ENCODE measurements at places on chromosomes 3 and 15.
A peak's percentile ranks its signal among the peaks of the same experiment; 100 is the strongest.

- DNase-seq = no peak
These were observed 37.0 kb downstream of the ETFA start for GRCh38 chr15:76274226-76274625.

DNA sequence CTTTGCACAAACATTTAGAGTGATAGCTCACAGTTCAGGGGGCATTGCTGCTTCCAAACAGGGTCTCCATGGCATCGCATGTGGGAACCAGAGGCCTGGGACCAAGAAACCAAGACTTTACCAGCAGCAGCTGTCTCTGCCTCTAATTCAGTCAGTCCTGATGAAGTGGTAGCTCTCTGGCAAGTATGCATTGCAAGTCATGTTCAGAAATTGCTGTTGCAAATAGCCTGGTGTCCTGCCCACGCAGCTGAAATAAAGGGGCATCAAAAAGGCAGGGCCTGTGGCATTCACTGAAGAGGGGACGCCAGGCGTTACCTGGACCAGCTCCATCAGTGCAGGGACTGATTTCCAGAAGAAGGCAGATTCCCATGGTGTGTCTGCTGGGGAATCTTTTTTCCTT lies 121.3 kb downstream of the CD47 start:
- DNase-seq = no peak

- peak; percentile 59 for DNase-seq
These were observed 585 bp downstream of the SLCO3A1 start for GRCh38 chr15:91853948-91854638.

- no peak for DNase-seq
These were observed 20.2 kb downstream of the LRIG1 start for GRCh38 chr3:66480666-66481065.

- DNase-seq = no peak
These were observed 611.2 kb upstream of the CFAP20DC start for GRCh38 chr3:59660852-59661625.

DNA sequence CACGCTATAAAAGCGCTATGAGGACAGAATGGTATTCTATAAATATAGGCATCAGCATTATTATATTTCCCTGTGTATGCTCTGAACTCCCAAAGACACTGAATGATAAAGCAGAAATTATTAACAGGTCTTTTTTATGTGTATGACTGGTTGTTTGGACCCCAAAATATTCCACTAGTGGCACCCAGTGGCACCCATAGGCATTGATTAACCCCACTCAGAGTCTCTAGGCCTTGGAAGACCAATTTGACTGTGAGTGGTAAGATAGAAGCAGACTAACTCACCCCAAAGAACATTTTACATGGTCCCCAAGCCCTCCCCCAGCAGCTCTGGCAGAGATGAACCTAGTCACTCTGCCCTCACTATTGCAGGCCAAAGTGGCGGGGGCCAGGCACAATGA lies 45.4 kb upstream of the UBE2E1 start:
- DNase-seq = no peak

DNA sequence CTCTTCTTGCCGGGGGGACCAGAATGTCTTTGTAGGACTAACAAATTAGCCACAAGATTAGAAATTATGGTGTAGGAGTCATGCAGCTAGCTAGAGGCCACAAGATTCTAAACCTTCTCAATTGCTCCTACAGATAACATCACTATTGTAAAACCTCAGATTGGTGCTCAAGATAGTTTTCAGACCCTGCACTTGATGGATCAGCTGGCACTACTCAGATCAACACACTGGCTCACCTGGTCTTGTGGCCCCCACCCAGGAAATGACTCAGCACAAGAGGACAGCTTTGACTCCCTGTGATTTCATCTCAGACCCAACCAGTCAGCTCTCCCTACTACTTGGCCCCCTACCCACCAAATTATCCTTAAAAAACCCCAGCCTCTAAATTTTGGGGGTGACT lies 124.1 kb upstream of the RASGRP1 start:
- no peak for DNase-seq

- DNase-seq = no peak
These were observed 861.0 kb upstream of the NR2F2 start for GRCh38 chr15:95469496-95470000.

DNA sequence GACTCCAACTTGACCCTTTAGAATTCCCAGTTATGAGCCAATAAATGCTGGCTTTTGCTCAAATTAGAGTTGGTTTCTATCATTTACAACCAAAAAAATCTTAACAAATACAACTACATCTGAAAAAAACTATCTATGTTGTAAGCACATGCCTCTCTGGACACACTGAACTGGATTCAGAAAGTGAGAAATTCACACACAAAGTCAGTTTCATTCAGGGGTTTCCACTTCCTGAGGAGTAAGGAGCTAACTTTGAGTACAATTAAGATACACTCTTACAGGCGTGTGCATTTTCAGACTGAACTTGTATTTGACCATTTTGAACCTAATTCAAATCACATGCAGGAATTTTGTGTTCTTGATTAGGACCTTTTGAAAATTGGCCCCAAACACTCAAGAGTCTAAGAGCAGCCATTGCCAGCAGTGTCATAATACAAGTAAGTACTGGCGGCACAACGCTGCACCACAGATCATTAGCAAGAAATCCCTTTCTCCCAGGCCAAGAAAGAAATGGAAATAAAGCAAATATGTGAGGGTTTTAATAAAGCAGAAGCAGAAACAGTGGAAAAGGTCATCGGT lies 31.2 kb downstream of the LINS1 start:
- DNase-seq = no peak

- DNase-seq = no peak
These were observed 41.0 kb downstream of the SLCO2A1 start for GRCh38 chr3:133988631-133989161.

GRCh38 chr3:50375258-50375931 lies 16.1 kb upstream of the TMEM115 start:
- DNase-seq = no peak

- no peak for DNase-seq
These were observed 78.5 kb upstream of the FAM174B start for GRCh38 chr15:92733934-92734521.

DNA sequence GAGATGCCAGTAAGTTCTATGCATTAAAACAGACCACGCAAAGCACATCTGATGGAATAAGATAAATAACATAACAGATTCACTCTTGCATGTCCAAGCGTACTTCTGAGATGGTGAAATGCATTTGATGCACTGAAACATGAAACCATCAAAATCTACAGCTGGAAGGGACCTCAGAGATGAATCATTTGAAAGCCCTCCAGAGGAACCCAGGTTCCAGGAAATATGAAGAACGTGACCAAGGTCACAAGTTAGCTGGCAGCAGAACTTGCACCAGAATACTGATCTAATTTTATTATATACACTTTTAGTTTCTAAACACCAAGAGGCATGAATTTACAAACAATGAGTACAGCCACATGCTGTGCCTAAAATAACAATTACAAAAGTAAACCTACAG lies 957.1 kb downstream of the FHIT start:
- no peak for DNase-seq

- DNase-seq = no peak
These were observed 175.3 kb upstream of the SLC2A2 start for GRCh38 chr3:171201825-171202224.

DNA sequence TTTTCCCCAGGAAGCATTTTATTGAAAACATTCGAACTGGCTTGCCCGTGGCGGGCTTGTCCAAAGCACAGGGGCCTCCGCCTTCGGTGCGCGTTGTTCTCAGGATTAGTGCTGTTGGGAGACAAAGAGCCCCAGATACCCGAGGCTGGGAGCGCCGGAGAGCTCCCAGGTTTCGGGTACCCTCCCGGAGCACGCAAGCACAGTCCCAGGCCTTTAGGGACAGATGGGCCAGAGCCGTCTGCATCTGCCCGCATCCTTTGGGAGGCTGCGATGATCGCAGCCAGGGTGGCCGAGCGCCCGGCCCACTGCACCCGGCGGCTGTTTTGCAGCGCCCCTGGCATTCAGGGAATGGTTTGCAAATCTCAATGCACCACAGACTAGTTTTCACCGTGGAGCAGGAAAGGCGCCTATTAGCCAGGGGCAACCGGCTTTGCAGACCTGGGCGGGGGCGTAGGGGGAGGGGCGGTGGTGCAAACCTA lies 5.0 kb upstream of the FEZF2 start:
- no peak for DNase-seq

DNA sequence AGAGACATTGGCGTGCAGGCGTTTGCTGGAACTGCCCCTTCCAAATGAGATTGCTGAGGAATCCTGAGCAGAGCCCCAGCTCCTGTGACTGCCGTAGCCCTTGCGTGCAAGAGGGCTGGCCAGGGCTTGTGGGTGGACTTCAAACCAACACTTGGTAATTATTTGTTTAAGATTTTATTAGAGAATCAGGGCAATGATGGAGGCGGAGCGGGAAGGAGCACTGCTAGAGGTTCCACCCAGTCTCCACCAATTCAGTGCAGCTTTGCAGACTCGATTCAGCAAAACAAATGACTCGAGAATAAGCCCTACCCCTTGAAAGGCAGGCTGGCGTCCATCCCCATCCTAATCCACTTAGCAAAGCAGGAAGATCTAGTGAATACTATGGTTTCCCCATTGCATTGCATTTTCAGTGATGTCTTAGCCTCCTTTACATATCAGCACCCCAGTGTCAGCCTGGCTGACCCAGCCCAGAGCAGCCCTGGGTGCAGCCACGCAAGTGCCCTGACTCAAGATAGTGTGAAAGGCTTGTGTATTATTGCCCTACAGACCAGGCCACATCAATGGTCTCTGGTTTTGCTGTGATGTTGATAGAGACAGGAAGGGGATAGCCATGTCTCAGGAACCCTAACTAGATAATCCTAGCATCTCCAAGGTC lies 26.0 kb downstream of the GLDN start:
- DNase-seq = no peak

DNA sequence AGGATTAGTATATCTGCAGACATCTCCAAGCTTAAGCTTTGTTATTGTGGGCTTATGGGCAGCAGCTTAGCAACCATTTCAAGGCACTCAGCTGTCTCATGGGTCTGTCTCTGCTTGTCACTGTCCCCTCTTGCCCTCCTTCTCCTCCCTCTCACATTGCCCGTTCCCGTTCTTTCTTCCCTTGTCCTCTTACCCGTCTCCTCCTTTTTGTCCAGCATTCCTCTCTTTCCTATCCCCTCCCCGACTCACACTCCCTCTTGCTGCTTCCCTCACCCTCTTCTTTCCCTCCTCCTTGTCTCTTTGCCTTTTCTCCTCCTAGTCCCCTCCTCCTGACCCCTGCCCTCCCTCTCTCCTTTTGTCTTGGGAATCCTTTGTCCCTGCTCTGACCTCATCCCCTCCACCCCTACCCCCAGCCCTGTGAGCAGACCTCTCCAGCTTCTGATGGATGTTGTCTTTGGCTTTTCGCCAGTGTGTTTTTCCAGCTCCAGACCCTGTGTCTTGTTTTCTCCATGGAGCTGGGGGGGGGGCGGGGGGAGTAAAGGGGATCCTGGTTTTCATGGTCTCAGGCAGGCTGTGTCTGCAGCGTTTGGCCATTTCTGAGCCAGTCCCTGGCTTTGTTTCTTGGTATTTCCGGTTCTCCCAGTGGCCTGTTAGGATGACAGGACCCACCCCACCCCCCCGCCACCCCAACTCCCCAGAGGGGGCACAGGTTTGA lies 47.9 kb upstream of the TRAK1 start:
- peak; percentile 79 for DNase-seq

GRCh38 chr3:194112120-194113106 lies 23.5 kb upstream of the HES1 start:
- DNase-seq = no peak

GRCh38 chr15:59741274-59741906 lies 52.3 kb upstream of the BNIP2 start:
- DNase-seq = no peak

DNA sequence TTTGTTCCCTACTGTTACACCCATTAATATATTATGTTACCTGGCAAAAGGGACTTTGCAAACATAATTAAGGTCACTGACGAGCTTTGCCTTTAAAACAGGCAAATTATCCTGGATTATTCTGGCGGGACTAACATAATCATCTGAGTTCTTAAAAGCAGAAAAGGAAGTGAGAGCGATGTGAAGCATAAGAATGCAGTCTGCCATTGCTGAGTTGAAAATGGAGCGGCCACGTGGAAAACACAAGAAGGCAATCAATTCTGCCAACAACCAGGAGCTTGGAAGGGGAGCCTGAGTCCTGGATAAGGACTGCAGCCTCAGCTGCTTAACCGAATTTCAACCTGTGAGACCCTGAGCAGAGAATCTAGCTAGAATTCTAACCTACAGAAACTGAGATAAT lies 328.2 kb upstream of the WNT5A start:
- no peak for DNase-seq

GRCh38 chr3:17894434-17895060 lies 152.1 kb upstream of the TBC1D5 start:
- DNase-seq = no peak

GRCh38 chr3:73580343-73580742 lies 44.4 kb downstream of the PDZRN3 start:
- DNase-seq = no peak

DNA sequence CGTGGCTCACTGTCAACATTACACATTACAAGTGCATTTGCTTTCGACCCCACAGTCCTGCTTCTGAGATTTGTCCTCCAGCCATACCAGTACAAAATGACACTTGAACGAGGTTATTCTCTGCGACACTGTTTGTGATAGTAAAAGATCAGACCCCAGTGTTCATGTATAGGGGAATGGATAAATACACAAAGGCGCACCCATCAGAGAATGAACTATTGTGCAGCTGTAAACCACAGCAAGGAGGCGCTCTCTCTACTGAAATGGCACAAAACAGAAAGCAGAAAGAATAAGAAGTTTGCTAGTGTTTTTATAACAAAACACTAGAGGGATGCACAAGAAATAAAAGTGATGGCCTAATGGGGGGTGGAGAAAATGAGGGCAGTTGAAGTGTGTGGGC lies 4.9 kb upstream of the CHSY1 start:
- no peak for DNase-seq

GRCh38 chr3:180085122-180085710 lies 48.5 kb upstream of the PEX5L start:
- DNase-seq = no peak

- no peak for DNase-seq
These were observed 66.7 kb downstream of the GLB1 start for GRCh38 chr3:33030246-33030645.

GRCh38 chr3:47283591-47284364 lies 1.0 kb downstream of the KLHL18 start:
- peak; percentile 59 for DNase-seq

DNA sequence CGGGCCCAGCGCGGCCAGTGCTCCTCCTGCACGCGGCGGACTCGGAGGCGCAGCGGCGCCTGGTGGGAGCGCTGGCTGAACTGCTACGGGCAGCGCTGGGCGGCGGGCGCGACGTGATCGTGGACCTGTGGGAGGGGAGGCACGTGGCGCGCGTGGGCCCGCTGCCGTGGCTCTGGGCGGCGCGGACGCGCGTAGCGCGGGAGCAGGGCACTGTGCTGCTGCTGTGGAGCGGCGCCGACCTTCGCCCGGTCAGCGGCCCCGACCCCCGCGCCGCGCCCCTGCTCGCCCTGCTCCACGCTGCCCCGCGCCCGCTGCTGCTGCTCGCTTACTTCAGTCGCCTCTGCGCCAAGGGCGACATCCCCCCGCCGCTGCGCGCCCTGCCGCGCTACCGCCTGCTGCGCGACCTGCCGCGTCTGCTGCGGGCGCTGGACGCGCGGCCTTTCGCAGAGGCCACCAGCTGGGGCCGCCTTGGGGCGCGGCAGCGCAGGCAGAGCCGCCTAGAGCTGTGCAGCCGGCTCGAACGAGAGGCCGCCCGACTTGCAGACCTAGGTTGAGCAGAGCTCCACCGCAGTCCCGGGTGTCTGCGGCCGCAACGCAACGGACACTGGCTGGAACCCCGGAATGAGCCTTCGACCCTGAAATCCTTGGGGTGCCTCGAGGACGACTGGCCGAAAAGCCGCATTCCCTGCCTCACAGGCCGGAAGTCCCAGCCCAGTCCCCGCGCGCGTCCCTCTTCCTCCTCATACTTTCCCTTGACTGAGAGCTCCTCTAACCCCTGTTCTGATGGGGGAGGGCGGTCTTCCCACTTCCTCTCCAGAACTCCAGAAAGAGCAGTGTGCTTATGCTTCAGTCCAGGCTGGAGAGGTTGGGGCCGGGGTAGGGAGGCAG lies 1.4 kb upstream of the IL17RC start:
- DNase-seq = peak; percentile 86
